ENCODE measurements at places on chromosomes 11 and 22.
A peak's percentile ranks its signal among the peaks of the same experiment; 100 is the strongest.

GRCh38 chr22:28798810-28799605 is 1.4 kb downstream of the XBP1 start:
- no peak for DNase-seq

GRCh38 chr11:17207317-17208256 is at the start of gene PIK3C2A:
Gene PIK3C2A (minus strand): TSS chr11:17207986. CDS start chr11:17169741, 38,245 bp downstream.
- DNase-seq, result peak; percentile 90

DNA sequence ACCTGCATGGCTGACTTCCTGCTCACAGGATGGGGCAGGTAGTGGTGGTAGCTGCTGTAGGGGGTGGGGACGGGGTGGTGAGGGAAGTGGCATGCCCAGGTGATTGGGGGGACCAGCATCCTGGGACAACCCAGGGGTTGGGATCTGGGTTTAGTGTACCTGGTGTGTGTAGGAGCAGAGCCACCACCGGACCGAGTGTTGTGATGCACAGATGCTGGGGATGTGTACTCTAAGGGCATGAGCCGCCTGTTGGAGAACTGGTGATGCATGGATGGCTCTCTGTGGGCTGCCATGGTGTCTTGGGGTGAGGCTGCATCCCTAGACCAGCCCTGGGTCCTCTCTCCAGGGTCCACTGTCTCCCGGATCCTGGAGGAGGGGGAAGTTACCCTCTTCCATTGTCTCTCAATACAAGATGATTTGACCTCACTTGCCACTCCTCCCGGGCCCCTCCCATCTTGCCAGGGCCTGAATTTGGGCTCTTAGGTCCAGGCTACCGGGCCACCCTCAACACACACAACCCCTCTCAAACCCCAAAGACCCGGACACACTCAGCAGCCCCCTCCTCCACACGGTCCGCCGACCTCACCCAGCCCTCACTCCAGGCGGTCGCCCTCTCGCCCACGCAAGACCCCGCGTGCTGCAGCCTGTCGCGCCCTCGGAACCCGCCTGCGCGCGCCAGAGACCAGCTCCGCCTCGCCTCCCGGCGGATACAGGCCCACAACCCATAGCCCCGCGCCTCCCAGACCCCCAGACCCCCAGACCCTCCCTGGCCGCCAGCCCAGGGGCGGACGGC is 619 bp downstream of the LRRC75B start:
- no peak for DNase-seq

- no peak for DNase-seq
Measured at GRCh38 chr22:30717952-30718351, 23.3 kb downstream of the OSBP2 start.

DNA sequence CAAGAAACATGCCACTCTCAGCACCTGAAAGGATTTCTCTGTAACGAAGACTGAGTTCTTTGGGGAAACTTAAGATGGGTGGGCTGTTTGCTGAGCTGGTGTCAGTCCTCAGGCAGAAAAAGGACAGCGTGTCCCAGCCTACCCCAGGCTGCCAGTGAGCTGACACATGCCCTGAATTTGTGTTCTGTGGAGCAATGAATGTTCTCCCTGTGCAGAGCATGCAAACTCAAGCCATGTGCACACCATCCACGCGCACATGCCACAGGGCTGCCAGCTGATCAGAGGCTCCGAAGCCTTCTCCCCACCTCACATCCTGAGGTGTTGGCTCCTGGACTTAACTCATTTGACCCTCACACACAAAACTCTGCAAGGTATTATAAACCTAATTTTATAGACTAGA is 104.9 kb downstream of the KCNC1 start:
- no peak for DNase-seq

GRCh38 chr11:112292188-112292587 is 31.5 kb upstream of the PLET1 start:
- DNase-seq, result no peak

DNA sequence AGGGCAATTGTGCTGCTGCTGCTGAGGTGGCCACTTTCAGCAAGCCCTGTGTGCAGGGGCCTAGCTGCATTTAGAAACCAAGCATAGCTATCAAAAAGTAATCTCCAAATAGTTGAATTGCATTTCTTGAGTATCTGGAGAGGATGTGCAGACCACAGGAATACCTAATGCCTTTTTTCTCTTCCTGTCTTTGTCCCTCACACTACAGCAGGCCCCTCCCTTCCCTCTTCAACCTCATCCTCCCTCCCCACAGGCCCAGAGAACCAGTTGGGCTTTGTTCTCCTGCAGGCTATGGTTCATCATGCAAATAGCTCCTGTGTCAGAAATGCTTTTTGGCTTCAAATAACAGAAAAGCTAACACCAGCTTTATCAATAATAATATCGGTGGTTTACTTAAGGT is 47.7 kb downstream of the DKK3 start:
- DNase-seq, result no peak

GRCh38 chr11:68002575-68002937 is 1.3 kb downstream of the UNC93B1 start:
- no peak for DNase-seq

- DNase-seq, result no peak
Measured at GRCh38 chr11:60740573-60740972, 16.1 kb downstream of the MS4A18 start.

- no peak for DNase-seq
Measured at GRCh38 chr11:47656260-47656885, 14.0 kb upstream of the MTCH2 start.

- no peak for DNase-seq
Measured at GRCh38 chr22:36816636-36817524, at the start of gene PVALB. Gene PVALB (minus strand): TSS chr22:36817035. CDS start chr22:36817005, 30 bp downstream.

- DNase-seq, result no peak
Measured at GRCh38 chr22:41368543-41369423, 13.0 kb upstream of the TEF start.

Data from stimulated activated CD4-positive, alpha-beta T cell treated with anti-CD3 and anti-CD28 coated beads, Interleukin-15, amount 100 ng/mL, for 1 hour (primary cell).